ENCODE measurements at places on chromosomes 3 and 15.

GRCh38 chr3:162170581-162170980 is 674.0 kb downstream of the OTOL1 start:
- no peak for DNase-seq

DNA sequence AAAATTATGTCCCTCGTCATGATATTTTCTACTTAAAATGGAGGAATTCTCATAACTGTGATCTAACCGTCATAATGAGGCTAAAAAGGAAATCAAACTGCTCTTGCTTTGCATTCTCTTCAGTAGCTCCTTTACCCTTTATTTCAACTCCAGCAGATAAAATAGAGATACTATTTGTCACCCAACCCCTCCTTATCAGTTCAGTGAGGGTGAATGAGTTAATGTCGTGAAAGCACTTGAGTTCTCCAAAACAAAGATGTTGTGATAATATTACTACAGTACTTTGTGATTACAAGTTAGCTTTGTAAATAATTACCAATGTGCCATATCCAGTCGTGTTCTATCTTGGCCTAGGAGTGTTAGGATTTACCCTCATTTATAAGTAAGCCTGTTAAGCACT is 63.4 kb upstream of the ANKRD28 start:
- peak; percentile 30 for DNase-seq

- no peak for DNase-seq
Measured at GRCh38 chr15:36252146-36252711, 327.2 kb upstream of the CDIN1 start.

DNA sequence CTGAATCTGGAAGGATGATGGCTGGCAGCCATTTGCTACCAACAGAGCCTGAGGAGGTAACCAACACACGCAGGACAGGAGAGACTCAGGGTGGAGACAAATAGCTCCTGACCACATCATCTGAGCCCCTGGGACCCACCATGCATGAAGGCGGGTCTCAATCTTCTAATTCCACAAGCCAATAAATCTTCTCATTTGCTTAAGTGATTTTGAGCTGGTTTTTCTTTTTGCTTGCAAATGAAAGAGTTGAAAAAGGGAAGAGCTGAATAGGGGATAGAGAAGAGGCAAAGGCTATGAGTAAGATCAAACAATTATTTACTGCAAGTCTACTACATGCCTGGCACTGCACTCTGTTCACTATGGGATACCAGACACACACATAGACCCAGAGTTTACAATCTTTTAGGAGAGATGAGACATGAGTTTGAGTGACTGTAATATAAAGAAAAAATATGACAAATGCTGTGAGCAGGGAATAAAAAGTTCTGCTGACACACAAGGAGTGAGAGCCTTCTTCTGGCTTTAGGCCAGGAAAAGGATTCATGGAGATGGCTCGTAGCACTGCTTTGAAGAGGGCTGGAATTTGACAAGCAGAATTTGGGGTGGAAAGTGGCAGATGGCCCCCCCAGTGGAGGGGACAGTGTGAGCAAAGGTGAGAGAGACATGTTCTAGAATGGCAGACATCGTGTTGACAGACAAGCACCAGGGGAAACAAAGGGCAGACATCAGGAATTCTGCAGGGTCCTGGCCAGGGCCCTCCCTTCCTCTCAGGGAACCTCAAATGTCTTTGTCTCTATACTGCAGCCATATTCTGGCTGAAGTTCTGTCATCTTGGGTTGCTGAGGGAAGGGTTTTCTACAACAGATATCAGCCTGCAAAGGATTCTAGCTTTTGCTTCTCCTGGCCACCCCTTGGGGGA is 69.8 kb upstream of the WNT5A start:
- no peak for DNase-seq

DNA sequence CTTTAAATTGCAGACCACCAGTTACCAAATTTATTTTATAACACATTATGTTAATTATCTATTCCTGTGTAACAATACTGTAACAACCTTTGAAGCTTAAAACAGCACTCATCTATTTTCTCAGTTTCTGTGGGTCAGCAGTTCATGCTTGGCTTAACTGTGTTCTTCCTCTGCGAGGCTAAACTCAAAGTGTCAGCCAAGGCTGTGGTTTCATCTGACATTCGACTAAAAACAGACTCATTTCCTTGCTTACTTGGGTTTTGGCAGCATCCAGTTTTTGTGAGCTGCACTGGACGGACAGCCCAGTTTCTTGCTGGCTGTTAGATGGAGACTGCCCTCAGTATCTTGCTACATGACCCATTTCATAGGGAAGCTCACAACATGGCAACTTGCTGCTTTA is 247.3 kb upstream of the KCNH8 start:
- no peak for DNase-seq

- no peak for DNase-seq
Measured at GRCh38 chr15:39362821-39363561, 217.9 kb upstream of the THBS1 start.

DNA sequence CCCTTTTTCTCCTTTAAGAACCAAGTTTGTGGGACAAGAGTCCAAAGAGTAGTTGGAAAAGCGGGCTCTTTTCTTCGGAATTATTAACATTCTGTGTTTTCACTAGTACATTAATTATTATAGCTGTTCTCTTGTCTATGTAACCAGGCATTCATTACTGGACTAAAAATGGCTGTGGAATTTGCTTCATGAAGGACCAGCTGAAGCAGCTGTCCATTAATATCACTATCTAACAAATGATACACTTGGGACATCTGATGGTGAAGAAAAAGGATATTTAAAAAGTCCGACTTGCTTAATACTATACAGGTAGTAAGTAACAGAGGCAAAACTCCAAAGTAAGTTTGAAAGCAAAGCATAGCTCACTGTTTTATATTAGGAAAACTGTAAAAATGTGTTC is 728.9 kb upstream of the DPPA4 start:
- no peak for DNase-seq

- no peak for DNase-seq
Measured at GRCh38 chr3:57130571-57131209, 34.5 kb downstream of the IL17RD start.

GRCh38 chr3:49840388-49840787 is 16.0 kb downstream of the TRAIP start:
- no peak for DNase-seq

DNA sequence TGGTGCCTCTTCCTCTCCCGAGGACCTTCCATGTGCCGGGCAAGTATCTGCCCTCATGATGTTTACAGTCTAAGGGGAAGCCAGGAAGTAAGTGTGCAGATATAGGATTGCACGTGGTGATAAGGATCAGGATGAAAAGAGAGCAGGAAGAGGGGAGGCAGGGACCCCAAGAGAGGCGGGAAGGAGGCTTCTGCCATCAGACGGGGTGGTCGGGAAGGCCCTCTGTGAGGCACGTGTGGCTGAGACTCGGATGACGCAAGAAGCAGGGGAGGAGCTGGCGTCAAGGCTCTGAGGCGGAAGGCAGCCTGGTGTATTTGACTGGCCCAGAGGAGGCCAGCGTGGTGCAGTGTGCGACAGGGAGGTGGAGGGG is 762 bp upstream of the IQSEC1 start:
- DNase-seq: no peak

- no peak for DNase-seq
Measured at GRCh38 chr3:170835336-170835735, 34.7 kb downstream of the RPL22L1 start.

- no peak for DNase-seq
Measured at GRCh38 chr15:70768257-70768883, 5.0 kb upstream of the UACA start.

DNA sequence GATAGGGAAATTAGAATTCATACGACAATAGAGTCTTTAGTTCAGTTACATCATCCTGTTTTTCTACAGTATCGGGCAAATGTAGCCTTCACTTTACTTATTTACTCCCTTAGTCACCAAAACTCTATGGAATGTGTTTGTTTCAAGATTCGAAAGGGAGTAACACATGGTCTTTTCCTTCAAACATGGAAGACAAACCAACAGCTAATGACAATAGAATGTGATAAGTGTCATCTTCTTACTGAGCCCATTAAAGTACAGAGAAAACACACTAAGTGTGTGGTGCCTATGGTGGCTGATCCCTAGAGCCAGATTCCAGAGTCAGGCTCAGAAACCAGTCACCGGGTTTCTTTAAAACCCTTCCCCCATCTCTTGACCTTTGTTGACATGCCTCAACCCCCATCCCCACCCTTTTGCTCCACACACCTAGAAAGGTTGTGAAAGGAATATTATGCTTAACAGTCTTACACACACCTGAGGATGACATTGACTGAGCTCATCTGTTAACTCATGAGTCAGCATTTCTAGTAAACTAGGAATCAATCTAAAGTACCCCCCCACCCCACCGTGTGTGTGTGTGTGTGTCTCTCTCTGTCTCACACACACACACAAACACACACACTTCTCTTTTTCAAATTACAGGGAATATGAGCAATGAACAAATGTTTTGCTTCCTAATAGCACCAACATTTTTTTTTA is 549.6 kb upstream of the CCDC54 start:
- no peak for DNase-seq

GRCh38 chr3:13417166-13417947 is 2.8 kb downstream of the NUP210 start:
- no peak for DNase-seq

GRCh38 chr3:128275316-128276145 is 122.2 kb downstream of the EEFSEC start:
- no peak for DNase-seq

DNA sequence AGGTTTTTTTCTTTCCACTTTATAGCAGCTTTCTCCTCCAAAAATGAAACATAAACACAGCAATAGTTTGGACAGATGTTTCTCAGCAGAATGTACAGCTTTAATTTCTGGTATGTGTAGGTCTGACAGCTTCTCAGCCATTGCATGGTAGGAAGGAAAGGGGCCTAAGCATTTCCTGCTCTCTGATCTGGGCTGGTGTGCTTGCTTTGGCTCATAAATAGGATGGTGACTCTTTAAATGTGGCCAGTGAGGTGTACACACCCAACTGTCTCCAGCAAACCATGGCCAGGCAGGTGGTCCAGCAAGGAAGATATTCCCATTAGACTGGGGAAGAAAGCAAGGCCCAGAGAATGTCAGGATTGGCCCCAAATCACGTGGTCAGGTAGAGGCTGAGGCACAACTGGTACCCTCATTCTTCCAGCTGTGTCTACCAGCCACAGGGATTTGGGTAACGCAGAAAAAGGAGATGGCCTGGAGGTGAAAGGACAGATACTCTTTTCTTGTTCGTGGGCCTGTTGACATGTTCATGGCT is 52.1 kb downstream of the ITGA11 start:
- DNase-seq: no peak

GRCh38 chr15:89203705-89204273 is 17.6 kb downstream of the RLBP1 start:
- no peak for DNase-seq

DNA sequence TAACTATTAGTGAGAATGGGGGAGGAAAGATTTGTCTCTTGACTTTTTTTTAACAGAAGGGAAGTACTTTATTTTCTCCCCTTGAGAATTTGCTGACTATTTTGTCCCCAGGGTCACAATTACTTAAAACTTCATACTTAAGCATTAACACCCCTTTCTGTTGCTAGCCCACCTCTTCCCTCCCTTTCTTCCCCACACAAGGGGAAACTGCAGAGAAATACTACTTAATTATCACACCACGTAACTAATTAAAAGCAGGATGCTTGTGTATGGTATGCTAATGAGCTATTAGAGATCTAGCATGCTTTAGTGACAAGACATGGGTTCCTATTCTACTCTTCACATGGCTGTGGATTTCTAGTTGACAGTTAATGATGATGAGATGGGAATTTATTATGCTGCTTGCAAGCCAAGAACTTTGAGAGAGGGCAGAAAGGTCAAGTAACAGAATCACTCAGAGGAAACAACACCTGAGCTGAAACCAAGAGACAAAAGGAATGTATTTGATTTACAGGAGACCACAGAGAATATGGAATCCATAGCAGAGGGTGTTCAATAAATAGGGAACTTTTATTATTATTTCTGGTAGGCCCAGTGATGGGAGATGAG is 179.2 kb downstream of the LSAMP start:
- DNase-seq: no peak

DNA sequence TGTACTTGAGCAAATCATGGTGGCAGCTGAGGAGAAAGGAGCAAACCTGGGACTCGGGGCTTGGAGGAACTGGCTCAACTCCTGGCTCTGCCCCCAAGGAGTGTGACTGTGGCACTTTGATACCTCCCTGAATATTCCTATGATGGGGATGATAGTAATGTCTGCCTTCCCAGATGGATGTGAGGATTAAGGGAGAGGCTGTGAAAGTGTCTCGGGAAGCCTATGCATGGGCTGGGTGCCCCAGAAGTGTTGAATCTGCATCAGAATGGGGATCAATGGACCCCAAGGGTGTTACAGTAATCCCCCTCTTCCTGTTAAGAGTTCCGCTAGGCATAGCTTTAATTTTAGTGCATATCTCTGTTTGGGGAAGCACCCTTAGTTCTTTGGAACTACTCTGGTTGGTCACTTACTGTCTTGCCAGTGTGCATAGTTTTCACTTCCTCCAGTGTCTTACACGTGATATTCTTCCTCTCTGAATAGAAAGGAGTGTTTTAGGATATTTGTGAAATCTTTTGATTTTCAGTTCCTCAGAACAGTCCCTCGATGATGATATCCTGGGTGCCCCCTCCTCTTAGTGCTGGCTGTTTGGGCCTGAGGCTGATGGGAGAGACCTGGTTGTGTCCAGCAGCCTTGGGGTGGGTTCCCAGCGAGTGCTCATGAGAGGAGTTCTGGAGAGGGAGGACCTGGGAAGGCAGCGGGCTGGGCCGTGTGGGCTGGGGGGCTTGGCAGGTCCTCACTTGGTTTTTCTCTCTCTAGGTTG is 97.5 kb downstream of the CHDH start:
- DNase-seq: no peak

DNA sequence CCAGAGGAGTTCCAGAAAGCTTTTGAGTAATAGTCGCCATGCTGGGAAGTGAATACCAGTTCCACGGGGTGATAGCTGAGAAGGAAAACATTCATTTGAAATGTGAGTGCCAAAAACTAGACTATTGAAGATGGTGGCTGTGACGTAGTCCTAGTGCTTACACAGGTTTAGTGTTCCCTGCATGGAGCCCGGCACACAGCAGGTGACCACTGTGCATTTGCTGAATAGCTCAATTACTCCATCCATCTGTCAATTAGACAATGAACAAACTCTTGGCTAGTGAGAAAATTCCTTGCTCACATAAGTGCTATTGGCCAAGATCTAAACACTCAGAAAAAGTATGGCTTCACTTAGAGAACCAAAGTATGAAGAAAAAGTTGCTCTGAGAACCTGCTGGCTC is 448.1 kb upstream of the WNT5A start:
- no peak for DNase-seq

GRCh38 chr3:79521221-79521848 is 246.5 kb downstream of the ROBO1 start:
- DNase-seq: no peak
